ENCODE measurements at places on chromosomes 3 and 15.

DNA sequence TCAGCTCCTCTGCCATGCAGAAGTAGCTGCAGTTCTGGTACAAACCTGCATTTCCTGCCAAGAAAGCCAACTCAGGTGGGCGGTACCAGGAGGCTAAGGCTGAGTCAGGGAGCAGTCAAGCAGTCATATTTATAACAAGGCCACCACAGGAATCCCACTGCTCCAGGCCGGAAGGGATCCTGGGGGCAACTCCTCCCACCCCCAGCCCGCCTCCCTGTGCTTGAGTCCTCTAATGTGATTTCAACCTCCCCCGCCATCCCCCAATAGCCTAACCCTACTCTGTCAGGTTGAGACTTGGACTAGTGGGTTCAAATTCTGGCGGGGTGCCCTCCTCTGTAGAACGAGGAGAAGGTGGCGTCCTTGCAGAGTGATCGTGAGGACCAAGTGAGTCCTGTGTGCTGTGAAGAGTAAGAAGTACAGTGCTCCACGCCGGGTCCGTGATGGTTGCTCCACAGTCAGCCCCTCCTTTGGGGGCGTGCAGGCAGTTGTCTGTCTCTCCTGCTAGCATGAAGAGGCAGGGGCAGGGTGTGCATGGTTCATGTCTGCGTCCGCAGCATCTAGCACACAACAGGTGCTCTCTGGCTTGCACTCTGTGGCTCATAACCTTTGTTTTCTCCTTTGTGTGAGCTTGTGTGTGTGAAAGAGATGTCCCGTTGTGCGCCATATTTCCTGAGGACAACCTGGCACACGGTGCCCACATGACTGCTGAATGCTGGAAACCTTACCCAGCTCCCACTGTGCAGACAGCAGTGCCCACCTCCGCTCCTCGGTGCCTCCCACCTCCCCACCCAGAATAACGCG is 78.3 kb downstream of the SMAD6 start:
- no peak for DNase-seq

GRCh38 chr15:32106401-32107381 is 76.4 kb downstream of the CHRNA7 start:
- no peak for DNase-seq

- DNase-seq, result no peak
Observed at GRCh38 chr3:72186400-72186855, 401.5 kb upstream of the PROK2 start.

GRCh38 chr3:158739661-158740060 is 7.4 kb upstream of the RARRES1 start:
- DNase-seq, result no peak

GRCh38 chr3:27089645-27090044 is 279.5 kb downstream of the NEK10 start:
- no peak for DNase-seq

- DNase-seq, result no peak
Observed at GRCh38 chr15:70426096-70426821, 328.5 kb upstream of the TLE3 start.

GRCh38 chr3:61520966-61521628 is 40.3 kb upstream of the PTPRG start:
- no peak for DNase-seq

GRCh38 chr3:72452745-72453144 is 395.5 kb downstream of the SHQ1 start:
- no peak for DNase-seq

GRCh38 chr15:94327356-94327936 is 96.1 kb downstream of the MCTP2 start:
- no peak for DNase-seq

DNA sequence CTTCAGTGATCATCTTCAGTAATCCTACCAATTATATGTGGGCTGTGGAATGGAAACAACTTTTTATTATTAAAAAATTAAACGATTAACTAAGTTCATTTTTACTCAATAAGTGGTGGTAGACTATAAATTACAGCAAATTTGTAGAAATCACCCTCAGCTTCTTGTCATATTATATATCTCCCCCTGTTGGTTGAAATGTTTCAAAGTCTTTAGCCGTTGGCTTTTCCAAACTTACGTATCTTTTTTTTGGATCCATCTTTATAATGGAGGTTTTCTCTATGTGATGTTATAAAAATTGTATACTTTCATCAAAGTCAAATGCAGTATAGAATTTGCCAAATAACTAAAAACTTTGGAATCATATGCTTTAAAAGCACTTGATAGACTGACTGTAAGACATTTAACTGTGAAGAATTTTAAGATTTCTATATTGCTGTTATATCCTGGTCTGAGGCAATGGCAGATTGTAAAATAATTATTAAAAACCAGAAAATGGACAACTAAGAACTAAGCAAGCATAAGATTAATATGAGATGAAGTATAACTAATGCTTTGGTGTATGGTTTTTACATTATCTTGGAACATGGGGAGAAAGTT is 44.7 kb downstream of the ATP11B start:
- DNase-seq, result no peak

GRCh38 chr3:53836084-53836872 is 9.9 kb downstream of the CHDH start:
- no peak for DNase-seq

DNA sequence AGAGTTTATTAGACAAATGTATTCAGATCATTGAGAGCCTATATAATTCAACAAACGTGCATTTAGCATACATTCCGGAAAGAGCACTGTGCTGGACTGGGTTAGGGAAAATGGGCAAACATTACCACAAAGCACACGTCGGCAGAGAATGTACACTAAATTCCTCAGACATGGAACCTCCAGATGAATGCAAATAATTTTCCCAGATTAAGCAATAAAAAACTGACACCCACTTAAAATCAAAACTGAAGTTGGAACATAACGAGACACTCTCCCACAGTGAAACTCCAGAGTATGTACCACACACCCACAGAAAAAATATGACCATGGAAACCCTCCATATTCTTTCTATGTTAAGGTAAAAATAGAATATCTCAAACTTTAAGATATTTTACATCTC is 4.8 kb downstream of the SECISBP2L start:
- no peak for DNase-seq

- no peak for DNase-seq
Observed at GRCh38 chr3:43256714-43257461, 29.5 kb upstream of the SNRK start.

DNA sequence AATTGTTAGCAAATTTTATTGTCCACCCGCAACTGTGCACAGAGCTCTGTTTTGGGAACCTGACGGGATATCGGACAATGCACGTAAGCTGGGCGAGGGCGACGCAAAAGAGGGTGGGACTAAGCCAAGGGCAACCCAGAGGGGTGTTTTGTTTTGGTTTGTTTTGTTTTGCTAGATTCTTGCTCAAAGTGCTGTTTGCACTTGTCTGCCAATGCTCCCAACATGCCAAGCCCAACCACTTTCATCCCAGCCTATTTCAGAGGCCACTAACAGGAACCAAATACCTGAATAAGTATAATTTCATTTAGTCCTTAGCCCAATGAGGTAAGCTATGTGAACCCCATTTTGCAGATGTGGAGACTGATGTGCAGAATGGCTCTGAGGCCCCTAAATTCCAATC is 9.7 kb upstream of the CMTM7 start:
- no peak for DNase-seq

DNA sequence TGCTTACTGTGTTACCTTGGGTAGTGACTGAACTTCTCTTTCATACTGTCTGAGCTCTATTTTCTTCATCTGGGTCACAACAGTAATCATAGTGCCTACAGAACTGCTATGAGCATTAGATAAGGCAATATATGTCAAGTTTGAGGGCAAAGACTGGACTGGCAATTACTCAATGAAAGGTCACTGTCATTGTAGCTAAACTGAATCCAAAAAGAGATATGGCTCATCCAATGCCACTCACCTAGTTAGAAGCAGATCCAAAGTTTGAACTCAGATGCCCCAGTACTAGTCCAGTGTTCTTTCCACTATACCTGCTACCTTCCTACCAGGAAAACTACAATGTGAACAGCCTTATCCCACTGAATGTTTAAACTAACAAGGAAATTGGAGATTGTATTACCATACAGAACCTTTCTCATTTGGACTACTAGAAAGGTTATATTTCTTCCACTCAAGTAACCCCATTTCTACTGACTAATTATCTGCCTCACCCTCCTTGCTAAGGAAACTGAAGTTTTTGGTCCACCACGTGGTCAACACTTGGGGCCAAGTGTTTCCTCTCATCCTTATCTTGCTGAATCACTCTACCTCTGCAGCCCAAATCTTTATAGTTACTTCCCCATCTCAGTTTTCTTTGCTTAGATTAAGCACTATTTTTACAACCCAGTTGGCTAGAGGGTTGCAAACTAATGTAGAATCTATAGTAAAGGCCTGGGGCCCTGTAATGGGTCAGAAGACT is 202.3 kb upstream of the LPP start:
- no peak for DNase-seq

GRCh38 chr3:167814441-167814951 is 79.0 kb downstream of the SERPINI1 start:
- DNase-seq, result no peak

DNA sequence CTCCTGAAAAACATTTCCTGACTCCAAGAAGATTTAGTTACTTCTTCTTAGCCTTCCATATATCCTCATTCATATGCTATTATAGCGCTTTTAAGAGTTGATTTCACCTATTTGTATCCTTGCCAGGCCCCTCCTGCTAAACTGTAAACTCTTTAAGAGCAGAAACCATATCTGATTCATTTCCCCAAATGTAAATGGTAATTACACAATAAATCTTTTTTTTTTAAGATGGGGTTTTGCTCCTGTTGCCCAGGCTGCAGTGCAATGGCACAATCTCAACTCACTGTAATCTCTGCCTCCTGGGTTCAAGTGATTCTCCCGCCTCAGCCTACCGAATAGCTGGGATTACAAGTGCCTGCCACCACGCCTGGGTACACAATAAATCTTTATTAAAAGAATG is 4.5 kb downstream of the DLEC1 start:
- no peak for DNase-seq

- DNase-seq, result no peak
Observed at GRCh38 chr15:28003302-28004037, 95.6 kb downstream of the OCA2 start.

- DNase-seq, result no peak
Observed at GRCh38 chr3:51675201-51675611, 4.2 kb downstream of the TEX264 start.

- no peak for DNase-seq
Observed at GRCh38 chr3:186096290-186096689, 12.6 kb downstream of the ETV5 start.

DNA sequence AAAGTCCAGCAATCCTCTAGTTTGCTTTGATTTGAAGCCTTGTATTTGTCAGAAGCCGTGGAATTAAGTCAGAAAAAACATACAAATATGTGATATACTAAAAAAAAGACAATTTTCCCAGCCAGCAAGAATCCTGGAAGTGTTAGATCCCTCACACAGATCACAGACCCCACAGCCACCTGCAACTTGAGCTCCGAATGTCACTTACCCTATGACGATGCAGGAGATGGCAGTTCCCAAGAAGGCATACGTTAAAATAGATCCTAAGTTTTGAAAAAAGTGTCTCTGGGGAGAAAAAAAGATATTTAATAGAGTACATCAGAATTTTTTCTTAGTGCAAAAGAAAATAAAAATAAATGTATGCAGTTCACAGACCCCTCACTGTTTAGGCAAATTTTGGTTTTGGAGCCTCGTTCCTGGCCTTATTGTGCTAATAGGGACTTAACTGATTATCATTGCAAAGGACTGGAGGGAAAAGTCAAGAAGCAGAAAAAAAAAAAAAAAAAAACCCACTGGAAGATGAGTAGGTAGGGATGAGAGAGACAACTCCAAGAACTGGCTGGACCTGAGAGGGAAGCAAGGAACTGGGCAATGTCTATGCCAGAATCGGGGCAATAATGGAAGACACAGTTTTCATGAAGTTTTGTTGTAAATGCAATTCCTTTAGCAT is 53.3 kb downstream of the SLC9A9 start:
- no peak for DNase-seq

DNA sequence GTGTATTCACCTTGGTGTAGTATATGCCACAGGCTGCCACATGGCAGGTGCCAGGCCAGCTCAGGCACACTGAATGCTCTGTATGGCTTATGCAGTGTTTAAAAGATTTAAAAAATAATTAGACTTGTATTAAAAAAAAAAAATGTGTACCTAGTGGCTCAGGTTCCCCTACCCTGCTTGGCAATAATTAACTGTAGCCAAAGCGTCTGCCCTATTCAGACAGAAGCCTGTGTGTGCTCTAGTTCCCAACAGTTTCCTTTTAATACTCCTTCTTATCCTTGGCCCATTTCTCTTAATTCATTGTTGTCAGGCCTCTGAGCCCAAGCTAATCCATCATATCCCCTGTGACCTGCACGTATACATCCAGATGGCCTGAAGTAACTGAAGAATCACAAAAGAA is 752.2 kb upstream of the CFAP20DC start:
- no peak for DNase-seq

GRCh38 chr3:156474560-156475389 is 80.1 kb downstream of the SSR3 start:
- DNase-seq, result no peak

DNA sequence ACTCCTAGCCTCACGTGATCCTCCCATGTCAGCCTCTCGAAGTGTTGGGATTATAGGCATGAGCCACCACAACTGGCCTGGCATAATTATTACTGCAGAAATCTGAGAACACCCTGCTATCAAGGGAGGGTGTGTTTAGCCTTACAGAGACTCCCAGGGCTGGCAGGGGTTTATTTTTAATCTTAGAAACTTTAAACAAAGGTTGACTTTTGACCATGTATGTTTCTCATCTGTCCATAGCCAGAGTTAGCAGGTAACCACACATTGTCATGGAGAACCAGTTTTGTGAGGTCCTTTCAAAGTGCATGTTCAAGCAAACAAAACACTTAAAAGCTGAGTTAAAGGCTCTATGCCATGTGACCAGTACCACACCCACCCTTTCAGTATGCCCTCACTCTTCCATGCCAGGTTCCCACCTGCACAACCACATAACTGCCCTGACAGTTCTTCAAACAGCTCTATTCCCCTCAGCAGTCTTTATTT is 11.1 kb downstream of the SIAH2 start:
- no peak for DNase-seq

DNA sequence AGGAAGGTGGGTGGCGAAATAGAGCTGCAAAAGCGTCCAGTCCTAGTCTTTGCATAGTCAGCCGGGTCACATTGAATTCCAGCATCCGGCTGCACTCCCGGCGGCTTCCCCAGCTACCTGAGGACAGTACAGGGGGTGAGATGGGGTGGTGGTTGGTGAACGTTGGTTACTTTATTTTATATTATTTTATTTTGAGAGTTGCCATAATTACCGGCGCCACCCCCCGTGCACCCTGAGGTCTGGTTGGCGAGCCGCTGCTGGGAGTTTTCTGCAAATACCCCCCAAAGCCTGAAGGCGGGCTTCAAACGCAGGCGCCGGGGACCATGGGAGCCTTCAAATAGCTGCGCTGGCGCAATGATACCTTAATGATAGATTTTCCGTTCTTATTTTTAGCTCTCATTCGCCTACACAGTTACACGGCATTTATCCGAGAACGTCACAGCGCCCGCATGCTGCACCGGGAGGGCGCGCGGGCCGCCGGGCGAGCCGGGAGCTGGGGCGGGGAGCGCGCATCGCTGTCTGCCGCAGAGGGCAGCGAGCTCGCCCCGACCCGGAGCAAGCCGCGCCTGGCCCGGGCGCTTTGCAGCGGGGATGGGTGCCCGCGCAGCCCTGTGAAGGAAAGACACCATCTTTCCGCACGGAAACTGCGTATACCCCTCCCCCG is 756 bp upstream of the RASGRF1 start:
- no peak for DNase-seq

All from stimulated activated CD4-positive, alpha-beta T cell treated with anti-CD3 and anti-CD28 coated beads, Interleukin-1b, Interleukin-23, amount 100 ng/mL, for 1 hour (primary cell).